Epithelial cell of prostate (primary cell): ENCODE measurements at places on chromosomes 1 and 21.

- no peak for DNase-seq
Observed at GRCh38 chr1:203216274-203217138, 13.0 kb downstream of the CHIT1 start.

GRCh38 chr21:38042246-38042645 is 126.0 kb upstream of the KCNJ6 start:
- peak; percentile 37 for DNase-seq

DNA sequence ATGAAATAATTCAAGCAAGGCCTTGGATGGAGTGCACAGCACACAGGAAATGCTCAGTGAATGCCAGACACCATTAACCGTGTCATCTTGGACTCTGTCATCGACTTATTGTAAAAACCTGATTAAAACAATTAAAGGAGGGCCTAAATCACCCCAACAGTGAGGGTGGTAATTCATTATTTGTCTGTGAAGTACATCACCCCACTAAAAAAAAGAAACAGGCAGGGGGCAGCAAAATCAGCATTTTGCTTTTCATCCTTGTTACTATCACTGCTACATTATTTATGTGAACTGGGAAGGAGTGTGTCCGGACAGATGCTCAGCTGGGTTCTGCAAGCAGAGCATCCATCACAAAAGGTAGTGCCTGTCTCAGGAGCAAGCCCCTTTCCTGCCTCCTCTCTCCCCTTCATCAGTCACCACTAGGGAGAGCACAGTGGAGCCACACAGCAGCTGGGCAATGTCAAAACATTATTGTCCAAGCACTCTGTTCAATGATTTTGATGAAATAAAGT is 98.5 kb downstream of the RERE start:
- DNase-seq: no peak

GRCh38 chr1:181313466-181313865 is 169.9 kb upstream of the CACNA1E start:
- DNase-seq: no peak

DNA sequence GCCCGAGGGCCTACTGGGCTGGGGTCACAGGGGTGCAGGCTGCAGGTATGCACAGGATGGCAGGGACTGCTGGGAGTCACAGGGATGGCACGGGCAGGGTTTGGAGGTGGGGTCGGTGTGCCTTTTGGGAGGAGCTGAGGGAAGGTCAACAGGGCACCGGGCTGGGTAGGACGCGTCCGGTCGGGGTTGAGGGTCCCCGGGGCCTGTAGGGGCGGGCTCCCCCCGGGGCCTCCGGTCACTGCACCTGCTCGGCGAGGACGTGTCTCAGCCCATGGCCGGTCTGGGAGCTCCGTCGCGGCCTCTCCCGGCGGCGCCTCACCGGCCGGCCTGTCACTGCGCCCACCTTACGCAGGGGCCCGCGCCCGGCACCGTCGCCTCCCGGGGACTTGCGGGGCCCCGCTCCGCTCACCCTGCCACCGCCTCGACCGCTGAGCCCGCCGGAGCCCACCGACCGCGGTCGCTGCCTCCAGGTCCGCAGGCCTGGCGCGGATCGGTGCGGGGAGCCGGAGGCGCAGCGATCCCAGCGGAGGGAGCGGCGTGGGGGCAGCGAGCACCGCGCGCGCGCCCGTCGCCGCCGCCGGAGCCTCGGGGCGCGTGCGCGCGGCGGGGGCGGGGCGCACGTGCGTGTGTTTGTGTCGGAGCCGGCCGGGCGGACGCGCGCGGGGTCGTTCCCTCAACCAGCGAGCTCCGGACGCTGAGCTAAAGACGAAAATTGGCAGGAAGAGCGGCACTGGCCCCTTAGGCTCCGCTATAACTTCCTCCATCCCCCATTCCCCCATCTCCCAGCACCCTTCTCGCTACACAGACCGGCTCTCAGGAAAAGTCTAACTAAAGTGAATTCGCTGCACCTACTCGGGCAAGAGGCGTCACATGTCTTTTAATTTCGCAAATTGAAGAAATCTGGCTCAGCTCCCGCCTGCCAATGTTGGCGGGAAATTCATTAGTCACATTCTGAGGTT is at the start of gene AMIGO1:
Gene AMIGO1 (minus strand): TSS at position 552 of the 959 bp plus-strand sequence. CDS start 815 bp downstream, outside the sequence.
- DNase-seq: no peak

- no peak for DNase-seq
Observed at GRCh38 chr1:167878372-167879160, 35.4 kb downstream of the ADCY10 start.

DNA sequence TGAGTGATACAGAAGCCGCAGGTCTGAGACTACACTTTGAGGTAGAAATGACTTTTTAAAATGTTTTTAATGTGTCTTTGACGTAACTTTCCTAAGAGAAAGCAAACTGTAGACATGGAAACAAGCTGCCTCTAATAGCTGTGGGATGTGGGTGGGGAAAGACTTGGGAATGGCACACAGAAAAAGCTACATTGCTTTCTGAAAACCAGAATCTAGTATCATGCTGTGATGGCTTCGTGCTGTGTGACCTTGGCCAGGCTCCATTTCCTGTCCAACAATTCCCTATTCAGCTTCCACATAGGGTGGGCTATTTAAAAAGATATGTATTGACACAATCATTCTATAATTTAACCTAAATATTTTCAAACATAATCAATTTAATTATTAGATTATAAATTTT is 909.1 kb downstream of the NCAM2 start:
- DNase-seq: no peak

DNA sequence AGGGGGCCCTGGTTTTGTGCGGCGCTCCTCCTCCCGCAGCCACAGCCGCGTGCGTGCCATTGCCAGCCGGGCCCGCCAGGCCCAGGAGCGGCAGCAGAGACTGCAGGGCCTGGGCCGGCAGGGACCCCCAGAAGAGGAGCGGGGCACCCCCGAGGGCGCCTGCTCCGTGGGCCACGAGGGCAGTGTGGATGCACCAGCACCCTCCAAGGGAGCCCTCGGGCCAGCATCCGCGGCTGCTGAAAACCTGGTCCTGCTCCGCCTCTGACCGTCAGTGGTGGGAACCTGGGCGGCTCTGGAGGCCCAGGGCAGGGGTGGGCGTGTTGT is 21.5 kb downstream of the PANK4 start:
- no peak for DNase-seq

DNA sequence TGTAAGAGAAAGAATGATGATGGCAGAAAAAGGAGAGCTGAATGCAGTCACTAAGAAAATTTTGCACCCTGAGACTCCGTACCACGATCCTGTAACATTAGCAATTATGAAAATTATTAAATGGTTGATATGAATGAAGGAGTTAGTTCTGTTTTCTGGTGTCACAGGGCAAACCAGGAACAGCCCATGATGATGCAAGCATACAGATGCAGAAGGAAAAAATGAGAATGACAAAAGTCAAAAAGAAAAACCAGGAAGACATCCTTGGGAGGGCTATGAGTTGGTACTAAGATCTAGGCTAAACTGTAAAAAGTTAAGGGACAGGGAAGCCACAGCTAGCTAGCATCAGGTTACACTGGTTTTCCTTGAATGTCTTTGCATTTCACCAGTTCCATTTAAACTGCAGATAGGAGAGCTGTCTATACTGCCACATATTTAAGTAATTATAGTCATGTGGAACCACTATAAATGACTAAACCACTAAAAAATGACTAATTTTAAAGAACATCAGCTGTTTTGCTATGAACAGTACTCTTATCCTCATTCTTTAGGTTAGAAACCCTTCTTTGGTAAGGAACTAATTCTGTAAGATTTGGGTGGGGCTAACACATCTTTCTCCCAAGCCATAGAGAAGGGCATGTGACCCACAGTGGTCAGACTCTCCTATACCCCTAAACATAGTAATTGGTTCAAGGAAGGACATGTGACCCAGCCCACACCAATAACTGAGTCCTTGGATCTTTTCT is 11.4 kb downstream of the DOCK7 start:
- no peak for DNase-seq

- peak; percentile 68 for DNase-seq
Observed at GRCh38 chr1:45802343-45803298, 791 bp upstream of the MAST2 start.

- no peak for DNase-seq
Observed at GRCh38 chr1:108560189-108560873, 431 bp downstream of the EEIG2 start.

- DNase-seq: no peak
Observed at GRCh38 chr1:41546833-41547135, 62.3 kb upstream of the EDN2 start.

GRCh38 chr1:31614414-31615005 is 3.0 kb upstream of the HCRTR1 start:
- no peak for DNase-seq

- no peak for DNase-seq
Observed at GRCh38 chr1:44035726-44036408, 4.6 kb upstream of the SLC6A9 start.

DNA sequence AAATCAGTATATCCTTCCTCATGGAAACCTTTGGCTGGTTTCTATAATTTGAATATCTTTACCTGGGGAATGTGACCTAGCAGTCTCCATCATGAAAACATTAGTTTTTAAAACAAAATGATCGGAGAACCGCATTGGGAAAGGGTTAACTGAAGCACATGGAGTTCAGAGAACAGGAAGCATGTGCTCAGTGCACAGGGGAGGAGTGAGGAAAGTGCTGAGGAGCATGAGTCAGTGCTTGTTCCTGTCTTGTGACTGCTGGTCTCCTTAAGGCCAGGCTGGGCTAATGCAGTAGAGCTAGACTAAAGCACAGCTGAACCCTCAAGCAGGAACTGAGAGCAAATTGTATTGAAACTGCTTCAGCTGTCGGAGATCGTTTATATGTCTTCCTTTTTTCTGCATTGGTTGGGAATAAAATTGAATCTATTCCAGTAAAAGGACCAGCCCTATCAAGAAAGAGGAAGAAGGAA is 5.8 kb downstream of the IFI16 start:
- peak; percentile 70 for DNase-seq

GRCh38 chr1:228275430-228276173 is 67.8 kb downstream of the OBSCN start:
- peak; percentile 20 for DNase-seq

DNA sequence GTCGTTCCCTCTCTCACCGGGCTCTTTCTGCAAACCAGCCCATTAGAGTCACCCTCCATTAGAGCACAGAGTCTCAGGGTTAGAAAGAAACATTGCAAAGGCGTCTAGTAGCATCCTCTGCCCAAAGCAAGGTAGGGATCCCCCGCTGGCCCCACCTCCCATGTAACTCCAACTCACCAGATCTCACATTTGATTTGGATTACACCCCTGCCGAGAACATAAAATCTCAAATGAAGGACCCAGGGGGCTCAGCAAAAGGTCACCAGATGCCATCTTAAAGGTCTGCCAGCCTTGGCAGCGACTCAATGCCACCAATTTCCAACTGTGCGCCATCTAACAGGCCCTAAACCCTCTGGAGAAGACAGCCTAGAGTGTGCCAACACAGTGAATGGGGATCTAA is 14.1 kb downstream of the C1orf87 start:
- no peak for DNase-seq

DNA sequence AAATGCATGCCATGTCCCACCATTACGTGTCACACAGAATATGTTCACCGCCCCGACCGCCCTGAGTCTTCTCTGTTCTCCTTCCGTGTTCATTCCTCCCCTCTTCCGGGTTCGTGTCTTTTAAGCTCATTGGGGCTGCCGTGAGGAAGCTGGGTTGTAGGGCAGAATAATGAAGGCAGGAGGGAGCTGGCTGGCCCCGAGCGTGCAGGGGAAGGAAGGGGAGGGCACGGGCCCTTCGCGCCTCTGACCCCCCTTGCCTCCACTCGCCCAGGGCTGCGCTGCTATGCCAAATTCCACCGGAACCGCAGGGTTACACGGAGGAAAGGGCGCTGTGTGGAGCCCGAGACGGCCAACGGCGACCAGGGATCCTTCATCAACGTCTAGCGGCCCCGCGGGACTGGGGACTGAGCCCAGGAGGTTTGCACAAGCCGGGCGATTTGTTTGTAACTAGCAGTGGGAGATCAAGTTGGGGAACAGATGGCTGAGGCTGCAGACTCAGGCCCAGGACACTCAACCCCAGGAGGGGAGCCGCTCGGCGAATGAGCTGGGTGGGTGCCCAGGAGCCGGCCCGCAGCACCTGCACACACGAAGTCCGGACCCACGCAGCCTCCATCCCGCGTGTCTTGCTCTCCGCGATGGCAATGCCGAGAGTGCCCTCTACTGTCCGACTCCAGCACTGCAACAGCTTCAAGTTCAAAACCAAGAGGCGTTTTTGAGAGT is 16.5 kb upstream of the AGTRAP start:
- DNase-seq: no peak

DNA sequence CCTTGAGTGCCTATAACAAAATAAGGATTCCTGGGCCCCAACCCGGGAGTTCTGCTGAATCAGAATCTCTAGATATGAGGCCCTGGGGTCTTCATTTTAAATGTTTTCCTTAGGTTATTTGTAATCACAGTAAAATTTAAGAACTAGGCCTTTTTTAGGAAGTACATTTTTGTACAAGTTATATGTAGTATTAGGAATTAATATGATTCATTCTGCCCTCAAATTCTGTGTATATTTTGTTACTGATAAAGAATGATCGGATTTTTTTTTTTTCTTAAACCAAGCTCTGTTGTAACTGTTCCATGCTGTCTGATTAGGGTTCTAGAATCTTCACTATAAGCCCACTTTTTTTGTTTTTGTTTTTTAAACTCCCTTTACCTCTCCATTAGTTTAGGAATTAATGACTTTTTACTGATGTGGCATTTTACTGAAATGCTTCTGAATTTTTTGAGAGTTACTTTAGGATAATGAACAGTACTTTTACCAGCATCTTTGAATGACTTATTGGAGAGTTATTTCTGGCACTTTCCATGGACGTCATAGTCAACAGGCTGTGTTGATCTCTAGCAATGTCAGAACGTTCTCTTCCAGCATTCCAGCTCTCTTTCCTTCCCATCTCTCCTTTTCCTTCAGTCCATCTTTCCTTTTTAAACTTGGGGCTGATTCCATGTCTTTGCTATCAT is 48.3 kb downstream of the CLIC4 start:
- no peak for DNase-seq

- DNase-seq: no peak
Observed at GRCh38 chr1:78255846-78256245, 210.1 kb downstream of the GIPC2 start.

GRCh38 chr1:180917306-180918065 is 4.8 kb downstream of the KIAA1614 start:
- no peak for DNase-seq

DNA sequence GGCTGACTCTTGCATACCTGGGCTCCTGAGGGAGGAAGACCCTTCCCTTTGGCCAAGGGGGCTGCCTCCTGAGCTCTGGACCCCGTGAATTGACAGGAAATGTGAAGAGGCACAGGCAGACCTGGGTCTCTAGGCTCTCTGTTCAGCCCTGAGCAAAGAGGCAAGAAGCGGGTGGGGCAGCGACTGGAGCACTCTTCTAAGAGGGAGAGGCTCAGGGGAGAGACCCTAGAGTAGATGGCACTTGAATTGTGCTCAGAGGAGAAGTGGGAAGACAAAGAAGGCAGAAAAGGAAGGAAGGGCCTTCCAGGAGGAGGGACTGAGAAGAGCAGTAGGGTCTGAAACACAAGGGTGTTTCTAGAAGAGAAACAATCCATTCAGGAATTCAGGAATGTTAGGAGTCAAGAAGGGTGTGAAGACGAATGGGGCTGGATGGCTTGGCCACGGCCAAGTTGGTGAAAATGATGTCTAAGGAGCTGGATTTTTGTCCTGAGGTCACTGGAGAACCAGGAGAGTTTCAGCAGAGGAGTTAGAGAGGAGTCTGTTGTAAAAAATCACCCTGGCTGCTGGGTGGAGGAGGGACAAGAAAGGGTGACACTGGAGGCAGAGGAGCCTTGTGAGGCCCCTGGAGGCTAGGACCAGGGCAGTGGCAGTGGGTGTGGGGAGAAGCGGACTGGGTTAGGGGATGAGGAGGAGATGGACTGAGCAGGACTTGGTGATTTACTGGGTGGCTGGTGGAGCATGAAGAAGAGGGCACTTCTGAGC is 5.3 kb downstream of the TIE1 start:
- no peak for DNase-seq
